ENCODE measurements at places on chromosomes 4 and X. TPM values are rescaled to one million over a fixed set of nuclear protein-coding genes. Genes with fewer than 3 reads are reported as not detected.

REPS2 gene
- total RNA-seq = 3.3 TPM

DNA sequence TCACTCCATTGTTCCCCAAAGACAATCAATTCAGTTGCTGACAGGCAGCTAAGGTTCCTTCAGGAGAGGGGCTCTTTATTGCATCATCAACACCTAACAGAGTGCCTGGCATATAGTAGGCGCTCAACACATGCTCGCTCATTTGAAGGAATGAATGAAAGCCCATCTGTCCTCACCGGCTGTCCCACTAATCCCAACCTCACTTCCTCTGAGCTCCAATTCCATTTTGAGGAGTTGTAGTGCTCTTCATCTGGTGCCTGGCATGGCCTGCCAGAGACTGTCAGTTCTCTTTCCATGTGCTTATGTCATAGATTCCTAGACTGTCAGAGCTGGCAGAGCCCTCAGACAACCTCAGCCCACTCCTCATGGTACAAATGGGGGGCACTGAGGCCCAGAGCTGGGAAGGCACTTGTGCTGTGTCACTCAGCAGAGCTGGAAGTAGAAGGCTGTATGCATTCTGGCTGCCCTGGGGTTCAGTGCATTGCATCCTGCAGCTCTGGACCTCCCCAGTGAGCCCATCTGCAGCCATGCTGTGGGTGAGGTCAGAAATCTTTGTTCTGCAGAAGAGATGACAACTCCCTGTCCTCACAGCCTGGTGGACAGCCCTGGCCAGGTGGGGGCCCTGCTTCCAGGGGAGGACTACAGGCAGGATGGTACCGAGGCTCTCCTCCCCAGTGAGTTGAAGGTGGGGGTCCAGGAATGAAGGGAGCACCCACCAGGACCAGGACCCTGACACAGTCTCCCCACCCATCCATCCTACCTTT lies 134.9 kb upstream of the PJA1 start:
- no peak for ATAC-seq

- no peak for ATAC-seq
Observed at GRCh38 chrX:46407753-46408130, 137.5 kb downstream of the ZNF674 start.

DNA sequence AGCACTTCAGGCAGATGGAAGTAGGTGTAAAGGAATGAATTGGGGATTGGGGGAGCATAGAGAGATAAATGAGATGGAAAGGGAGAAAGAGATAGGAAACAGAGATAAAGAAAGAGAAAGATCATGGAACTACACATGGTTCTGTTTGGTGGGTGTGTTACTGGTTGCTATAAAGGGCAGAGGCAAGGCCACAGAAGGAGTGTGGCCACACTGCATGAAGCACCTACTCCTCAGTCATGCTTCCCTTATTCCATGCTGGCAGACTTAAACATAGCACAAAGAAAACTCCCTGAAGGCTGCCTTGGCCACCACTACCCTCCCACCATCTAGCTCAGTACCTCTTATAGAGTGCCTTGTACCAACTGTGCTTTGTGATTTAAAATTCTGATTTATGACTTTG lies 56.9 kb downstream of the OPHN1 start:
- no peak for ATAC-seq
